ENCODE measurements at places on chromosomes 7 and 10.

DNA sequence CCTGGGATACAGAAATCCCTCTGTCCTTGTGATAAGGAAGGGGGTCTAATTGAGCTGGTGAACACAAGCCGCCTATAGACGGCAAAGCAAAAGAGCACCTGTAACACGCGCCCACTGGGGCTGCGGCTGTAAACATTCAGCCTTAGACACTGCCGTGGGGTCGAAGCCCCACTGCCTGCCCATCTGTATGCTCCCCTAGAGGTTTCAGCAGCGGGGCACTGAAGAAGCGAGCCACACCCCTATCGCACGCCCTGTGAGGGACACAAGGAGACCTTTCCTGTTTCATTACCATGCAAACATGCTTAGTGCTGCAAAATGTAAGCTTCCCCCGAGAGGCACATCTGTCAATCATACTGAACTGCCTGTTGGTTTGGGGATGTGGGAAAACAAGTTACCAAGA lies 82.1 kb downstream of the NRP1 start:
- DNase-seq = no peak

DNA sequence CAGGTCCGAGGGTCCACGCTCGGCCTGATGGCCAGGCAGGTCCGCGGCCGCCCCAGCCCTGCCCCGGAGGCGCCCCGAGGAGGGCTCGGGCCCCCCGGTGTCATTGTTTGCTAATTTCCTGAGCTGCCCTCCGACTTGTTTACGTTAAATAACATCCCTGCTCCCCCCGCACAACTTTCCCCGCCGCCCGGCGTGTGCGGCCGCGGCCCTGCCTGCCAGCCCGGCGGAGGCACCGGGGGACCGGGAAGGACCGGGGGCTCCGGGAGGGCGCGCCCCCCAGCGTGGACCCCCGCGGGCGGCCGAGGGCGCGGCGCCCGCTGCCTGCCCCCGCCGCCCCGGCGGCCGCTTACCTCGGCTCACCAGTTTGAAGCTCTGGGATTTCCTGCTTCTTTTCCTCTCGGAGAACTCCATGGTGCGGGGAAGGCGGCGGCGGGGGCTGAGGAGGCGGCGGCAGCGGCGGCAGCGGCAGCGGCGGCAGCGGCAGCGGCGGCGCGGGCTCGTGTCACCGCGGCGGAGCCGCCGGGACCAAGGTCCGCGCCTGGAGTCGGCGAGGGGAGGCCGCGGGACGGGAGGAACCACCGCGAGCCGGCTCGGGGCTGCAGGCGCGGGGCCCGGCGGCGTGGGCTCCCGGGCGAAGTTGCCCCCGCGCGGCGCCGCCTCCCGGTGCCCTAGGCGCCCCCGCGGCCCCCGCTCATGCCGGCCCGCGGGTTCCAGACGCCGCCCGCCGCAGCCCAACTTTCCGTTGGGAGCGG lies 515 bp downstream of the BEND7 start:
- DNase-seq = no peak

GRCh38 chr10:103262229-103262628 lies 14.7 kb upstream of the INA start:
- DNase-seq = no peak

- DNase-seq = no peak
Observed at GRCh38 chr10:130054021-130054420, 56.6 kb downstream of the C10orf143 start.

DNA sequence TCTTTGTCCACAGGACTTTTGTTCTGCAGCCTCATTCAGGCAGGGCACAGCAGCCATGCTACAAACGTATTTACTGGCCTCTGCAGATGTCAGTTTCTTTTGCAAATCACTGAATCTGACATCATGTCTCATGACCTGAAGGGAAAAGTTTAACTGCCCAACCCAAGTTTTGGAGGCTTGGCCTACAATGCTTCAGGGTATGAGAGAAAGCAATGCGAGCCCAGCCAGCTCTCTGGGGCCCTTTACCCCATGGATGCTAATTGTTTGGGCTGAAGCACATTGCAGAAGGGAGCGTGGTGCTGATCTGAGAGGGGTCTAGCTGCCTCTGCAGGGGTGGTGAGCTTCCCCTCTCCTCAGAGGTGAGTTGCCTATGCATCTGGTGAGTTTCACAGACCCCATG lies 179.9 kb upstream of the CXCL12 start:
- no peak for DNase-seq

DNA sequence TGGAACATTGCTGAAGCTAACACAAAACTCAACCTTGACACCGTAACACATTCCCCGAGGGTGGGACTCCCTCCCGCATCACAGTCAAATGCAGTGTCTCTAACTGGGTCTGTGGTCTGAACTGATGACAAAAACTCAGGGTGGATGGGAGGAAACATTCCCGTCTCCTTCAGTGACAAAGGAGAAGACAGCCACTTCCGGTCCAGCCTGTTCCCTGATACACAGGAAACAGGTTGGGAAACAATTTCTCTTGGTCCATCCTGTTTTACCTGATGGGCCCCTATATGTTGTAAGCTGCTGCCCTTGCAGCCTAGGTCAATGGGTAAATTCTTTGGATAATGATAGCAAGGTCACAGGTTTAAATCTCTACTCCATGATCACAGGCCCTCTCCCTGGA lies 20.4 kb downstream of the SLC13A4 start:
- no peak for DNase-seq

GRCh38 chr10:31657434-31657872 lies 271.2 kb downstream of the ARHGAP12 start:
- DNase-seq = no peak

GRCh38 chr10:18293536-18294510 lies 153.6 kb downstream of the CACNB2 start:
- DNase-seq = no peak

GRCh38 chr7:2120251-2120660 lies 112.5 kb downstream of the MAD1L1 start:
- DNase-seq = no peak

- DNase-seq = no peak
Observed at GRCh38 chr7:158389514-158390425, 197.9 kb downstream of the PTPRN2 start.

GRCh38 chr10:56605051-56605450 lies 244.0 kb upstream of the ZWINT start:
- DNase-seq = no peak

DNA sequence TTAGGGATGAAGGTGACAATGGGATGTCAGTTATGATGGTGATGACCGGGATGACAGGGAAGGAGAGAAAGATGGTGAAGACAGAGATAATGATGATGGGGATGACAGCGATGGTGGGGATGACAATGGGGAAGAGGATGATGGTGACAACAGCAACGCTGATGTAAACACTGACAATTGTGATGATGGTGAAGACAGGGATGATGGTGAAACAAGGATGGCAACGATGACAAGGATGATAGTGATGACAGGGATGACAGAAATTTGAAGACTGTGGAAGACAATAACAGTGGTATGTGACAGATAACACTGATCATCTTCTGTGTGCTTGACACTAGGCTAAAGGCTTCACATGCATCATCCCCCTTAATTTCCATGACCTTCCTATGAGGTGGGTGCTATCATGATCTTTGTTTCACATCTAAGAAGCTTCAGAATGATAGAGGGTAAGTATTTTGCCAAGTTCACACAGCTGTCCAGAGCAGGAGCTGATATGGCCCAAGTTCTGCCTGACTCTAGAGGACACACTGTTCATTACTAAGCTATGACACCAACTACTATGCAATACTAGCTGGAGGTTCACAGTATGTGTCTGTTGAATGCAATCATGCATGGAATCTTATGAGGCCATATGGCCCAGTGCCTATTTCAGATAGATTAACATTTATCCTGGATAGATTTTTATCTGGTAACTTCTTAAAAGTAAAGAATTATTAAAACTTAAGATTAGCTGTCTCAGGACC lies 105.6 kb downstream of the RNLS start:
- no peak for DNase-seq
